WTC11 (cell line): ENCODE measurements at places on chromosomes 4 and X. TPM values are rescaled to one million over a fixed set of nuclear protein-coding genes. Genes with fewer than 3 reads are reported as not detected.

The SPRY1 gene
- total RNA-seq = 83.5 to 107 TPM (median 88.8 TPM) in 3 replicates

The BTC gene
- 0.07 TPM in 2 of 3 replicates, not detected in the other for total RNA-seq

The TEC gene
- total RNA-seq = 8.8 to 10.5 TPM (median 9.2 TPM) in 3 replicates

The SPIN2B gene
- total RNA-seq = 10.6 to 13.9 TPM (median 11.7 TPM) in 3 replicates

The KIT gene
- total RNA-seq = 20.3 to 23.3 TPM (median 20.3 TPM) in 3 replicates

The CSAG1 gene
- 0.33 to 1.8 TPM (median 1.5 TPM) in 3 replicates for total RNA-seq

The FGF5 gene
- not detected in 3 replicates for total RNA-seq

The DAPP1 gene
- total RNA-seq = 0.07 TPM in 1 of 3 replicates, not detected in the others

The SGMS2 gene
- total RNA-seq = 0.16 to 1.3 TPM (median 0.72 TPM) in 3 replicates

The BLTP1 gene
- 29.1 to 32.1 TPM (median 30.3 TPM) in 3 replicates for total RNA-seq

The TFE3 gene
- total RNA-seq = 46.4 to 51.2 TPM (median 50.0 TPM) in 3 replicates

DNA sequence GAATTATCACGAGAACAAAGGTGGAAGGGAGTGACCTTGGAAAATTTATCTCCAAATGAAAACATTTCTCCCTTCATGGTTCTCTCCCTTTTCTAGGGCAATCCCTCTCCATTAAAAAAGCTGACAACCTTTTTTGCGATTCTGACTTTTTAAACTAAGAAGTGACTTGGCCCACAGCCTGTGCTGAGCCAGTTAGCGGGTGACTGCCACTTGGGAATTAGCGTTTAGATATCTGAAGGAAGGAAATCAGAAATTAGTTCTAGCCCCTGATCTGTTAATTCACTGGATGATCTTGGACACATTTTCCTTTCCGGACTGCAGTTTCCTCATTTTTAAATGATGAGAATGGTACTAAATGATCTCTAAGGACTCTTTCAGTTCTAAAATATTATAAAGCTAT lies 245.0 kb downstream of the FBXO8 start:
- no peak for DNase-seq

DNA sequence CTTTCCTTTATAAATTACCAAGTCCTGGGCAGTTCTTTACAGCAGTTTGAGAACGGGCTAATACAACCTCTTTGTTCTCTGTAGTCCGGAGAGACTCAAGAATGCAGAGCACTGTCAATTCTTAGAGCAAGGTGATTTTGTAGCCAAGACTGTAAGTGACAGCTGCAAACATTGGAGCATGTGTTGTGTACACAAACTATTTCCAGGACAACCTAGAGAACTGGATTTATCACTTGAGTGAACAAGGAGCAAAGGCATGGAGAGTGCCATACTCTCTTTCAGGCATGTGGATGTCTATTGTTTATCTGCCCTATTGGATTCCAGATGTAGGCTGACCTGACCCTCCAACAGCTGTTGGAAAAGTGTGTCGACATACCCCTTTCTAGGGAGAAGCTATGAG lies 153.9 kb downstream of the SPANXN3 start:
- no peak for DNase-seq

GRCh38 chrX:45009371-45010000 lies 136.5 kb downstream of the KDM6A start:
- no peak for DNase-seq

GRCh38 chr4:141028024-141028529 lies 105.2 kb downstream of the RNF150 start:
- DNase-seq = no peak

GRCh38 chr4:182856862-182857261 lies 60.3 kb downstream of the DCTD start:
- DNase-seq = no peak

GRCh38 chrX:11688201-11688600 lies 22.5 kb upstream of the ARHGAP6 start:
- DNase-seq = no peak

- DNase-seq = no peak
These were observed 273.2 kb downstream of the IL15 start for GRCh38 chr4:141909541-141909940.

DNA sequence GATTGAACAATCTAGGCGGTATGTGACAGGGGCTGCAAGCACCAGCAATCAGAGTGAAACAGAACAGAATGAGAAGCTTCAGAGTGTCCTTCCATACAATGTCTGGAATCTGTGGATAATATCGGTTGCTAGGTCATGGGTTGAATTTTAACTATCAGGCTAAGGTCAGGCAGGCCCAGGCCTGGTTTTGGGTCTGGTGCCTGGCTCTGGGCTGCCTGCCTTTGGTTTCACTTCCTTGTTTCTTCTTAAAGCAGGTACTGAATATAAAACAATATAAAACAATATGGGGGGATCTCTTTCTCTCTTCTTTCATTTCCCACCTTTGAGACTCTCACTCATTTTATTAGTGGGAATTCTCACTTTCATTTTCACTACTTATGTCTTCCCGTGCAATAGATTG lies 962.0 kb downstream of the CCSER1 start:
- DNase-seq = no peak

DNA sequence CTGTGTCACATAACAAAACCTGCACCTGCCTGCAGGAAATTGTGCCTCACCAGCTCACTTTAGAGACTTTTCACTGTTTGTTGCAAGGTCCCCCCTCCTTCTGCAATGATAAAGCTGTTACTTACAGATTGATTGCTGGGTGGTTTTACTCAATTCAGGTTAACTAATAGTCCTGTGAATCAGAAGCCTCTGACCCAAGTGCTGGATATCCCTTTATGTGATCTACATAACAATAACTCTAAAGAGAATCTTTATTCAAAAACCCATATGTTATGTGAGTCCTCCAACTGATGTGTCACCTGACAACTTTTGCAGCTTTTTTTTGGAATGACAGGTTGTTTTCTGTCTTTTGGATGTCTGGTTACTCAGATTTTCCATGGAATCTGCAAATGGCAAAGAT lies 2323.6 kb upstream of the TENM3 start:
- DNase-seq = no peak

- no peak for DNase-seq
These were observed 221.2 kb downstream of the MGST2 start for GRCh38 chr4:139886798-139887197.

DNA sequence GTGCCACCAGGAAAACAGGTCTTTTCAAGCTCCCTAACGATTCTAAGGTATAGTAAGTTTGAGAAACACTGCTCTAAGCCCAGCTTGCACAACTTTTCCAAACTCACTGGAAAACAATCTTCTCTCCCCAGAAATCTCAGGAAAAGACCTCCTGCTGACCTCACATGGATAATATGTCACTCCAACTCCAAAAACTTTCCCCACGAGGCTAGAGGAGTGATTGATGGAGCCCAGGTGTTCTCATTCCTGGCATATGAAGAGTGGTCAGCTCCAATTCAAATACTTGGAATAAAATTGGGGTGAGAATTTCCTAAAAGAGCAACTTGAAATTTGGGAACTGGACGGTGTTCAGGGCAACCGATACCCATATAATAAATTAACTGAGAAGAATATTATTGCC lies 299.9 kb downstream of the PPP4R3C start:
- DNase-seq = no peak

- no peak for DNase-seq
These were observed 16.2 kb upstream of the GNRHR start for GRCh38 chr4:67770422-67770821.

DNA sequence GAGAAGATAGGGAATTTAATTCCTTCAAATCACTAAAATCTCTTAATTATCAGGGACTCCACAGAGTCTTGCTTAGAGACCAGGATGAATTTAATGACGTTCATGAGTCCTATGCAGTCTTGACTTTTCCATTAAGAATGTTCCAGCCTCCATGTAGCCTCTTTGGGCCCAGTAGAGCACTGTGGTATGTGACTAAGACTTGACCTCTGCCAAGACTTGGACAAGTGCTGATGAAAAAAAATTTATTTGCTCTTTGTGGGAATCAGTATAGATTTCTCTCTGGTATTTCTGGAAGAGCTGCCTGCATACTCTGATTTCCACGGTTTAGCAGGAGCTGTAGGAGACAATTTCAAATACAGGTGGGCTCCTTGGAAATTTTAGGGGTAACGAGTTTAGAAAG lies 40.6 kb downstream of the CHRDL1 start:
- DNase-seq = no peak

DNA sequence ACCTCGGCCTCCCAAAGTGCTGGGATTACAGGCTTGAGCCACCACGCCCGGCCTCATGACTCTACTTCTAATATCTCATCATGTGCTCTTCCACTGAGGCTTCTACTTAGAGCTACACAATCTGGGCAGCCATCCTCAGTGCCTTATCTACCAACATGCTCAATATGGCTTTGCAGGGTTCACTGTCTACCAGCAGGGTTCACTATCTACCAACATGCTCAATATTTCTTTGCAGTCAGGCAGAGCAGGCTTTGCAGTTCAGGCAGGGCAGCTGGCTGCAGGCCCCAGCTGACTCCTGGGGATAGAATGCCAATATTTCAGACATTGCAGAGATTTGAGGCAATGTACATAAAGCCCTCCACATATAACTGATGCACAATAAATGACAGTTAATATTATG lies 47.5 kb downstream of the PKD2 start:
- DNase-seq = peak; percentile 23

DNA sequence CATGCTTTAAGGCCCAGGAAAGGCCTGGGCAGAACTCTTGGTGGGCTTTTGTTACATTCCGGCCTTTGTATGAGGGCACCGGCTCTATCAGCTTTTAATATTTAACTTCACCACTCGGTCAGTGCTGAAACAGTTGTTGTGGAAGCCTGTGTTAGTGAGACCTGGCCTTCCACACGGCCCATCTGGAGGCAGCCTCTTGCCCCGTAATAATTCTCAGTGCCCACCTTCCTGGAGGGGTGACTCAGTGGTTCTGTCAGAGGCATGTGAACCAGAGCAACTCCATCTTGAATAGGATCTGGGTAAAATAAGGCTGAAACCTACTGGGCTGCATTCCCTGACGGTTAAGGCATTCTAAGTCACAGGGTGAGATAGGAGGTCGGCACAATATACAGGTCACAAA lies 162.0 kb upstream of the STS start:
- DNase-seq = no peak
